Astrocyte (in vitro differentiated cells and primary cell): ENCODE measurements at places on chromosomes 2 and 18. TPM values are rescaled to one million over a fixed set of nuclear protein-coding genes. Genes with fewer than 3 reads are reported as not detected.

Gene SCN1A
- not detected in 2 replicates for total RNA-seq

Gene DPP4
- 5.3 and 6.7 TPM in 2 replicates for total RNA-seq

- peak; percentile 100 for DNase-seq
These were observed 29.6 kb downstream of the SH3BP4 start for GRCh38 chr2:234981197-234982095.

DNA sequence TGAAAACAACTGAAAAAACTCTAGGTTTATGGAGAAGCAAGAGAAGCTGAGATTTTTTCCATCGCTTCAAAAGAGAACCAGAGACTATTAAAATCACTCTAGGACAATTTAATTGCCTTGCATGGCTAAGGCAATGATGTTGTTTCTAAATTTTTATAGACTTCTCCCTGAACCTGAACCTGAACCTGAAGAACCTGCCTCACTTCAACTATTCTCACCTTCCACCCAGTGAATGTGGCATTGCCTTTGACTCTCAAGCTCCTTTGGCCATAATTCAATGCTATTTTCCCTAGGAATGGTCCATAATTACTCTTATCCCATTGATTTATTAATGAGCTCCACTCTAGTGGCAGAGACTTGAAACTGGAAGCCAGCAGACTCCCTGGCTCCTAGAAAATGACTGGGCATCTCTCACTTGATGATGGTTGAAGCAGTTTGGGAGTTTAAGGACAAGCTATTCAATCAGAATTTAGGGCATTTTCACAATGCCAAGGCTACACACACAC is 303.8 kb upstream of the UBE2E3 start:
- DNase-seq: no peak

DNA sequence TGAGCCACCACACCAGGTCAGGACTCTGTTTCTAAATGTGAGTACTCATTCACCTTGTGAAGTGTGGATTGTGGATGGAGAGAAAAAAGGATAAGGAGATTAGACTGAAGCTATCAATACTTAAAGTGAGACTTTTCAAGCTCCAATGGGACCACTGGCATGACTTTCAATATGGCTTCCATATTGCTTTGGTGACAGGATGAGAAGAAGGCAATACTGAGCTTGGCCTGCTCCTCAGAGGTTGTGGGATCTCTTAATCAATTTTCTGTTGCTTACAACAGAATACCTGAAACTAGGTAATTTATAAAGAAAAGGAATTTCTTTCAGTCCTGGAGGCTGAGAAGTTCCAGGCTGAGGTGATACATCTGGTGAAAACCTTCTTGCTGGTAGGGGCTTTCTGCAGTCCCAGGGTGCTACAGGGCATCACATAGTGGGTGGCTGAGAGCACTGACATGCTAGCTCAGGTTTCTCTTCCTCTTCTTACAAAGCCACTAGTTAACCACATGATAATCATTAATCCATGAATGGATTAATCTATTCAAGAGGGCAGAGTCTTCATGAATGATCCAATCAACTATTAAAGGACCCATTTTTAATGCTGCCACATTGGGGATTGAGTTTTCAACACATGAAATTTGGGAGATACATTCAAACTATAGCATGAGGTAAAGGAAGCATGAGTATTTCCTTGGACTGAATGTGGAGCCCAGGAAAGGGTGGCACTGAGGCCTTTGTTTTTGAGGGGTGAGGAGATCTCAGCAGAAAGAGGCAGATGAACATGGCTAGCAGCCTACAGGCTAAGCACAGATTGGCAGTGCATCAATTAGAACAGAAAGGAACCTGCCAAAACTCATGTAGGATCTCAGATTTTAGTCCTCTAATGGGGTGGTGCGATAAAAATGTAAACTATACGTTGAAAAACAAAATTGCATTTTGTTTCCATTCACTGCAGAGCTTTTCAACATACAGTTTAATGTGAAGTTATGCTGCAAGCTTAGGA is 274.5 kb downstream of the PIK3C3 start:
- DNase-seq: no peak

GRCh38 chr2:47437287-47437686 is 34.3 kb downstream of the MSH2 start:
- peak; percentile 13 for DNase-seq

DNA sequence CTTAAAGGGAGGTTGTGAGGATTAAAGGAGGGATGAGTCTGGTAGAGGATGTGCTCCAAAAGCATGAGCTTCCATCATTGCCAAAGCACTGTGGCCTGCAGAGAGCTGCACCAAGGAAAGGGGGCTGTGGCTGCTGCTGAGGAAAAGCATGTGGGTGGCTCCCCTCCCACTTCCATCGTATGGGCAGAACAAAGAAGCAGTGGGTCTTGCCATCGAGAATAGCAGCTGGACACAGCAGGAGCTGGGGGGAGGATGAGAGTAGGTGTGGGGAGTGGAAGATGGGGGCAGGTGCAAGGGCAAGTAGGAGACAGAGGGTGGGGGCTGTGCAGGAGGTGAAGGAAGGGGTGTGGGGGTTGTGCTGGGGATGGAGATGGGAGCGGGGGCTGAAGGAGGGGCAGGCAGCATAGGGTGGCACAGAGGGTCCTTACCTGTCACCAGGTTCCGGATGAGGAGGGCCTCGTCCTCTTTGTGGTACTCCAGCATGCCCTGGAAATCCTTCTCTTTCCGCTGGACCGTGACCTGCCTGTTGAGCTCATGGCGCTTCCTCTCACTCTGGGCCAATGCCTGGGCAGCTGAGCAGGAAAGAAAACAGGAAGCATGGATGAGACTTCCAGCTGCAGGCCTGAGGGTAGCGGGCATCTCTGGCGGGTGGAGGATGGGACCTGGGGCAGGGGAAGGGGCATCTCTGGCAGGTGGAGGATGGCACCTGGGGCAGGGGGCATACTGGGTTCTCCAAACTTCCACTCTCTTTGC is 33.6 kb upstream of the ACAA2 start:
- DNase-seq: no peak

- no peak for DNase-seq
These were observed 4.0 kb downstream of the NRXN1 start for GRCh38 chr2:51027968-51028367.

- peak; percentile 34 for DNase-seq
These were observed 88.4 kb downstream of the PMAIP1 start for GRCh38 chr18:59988098-59988706.
